Bronchial epithelial cell (primary cell): ENCODE measurements at places on chromosomes 6 and 20.

GRCh38 chr6:25735261-25735660 lies 19.3 kb upstream of the SLC17A4 start:
- DNase-seq, result no peak

- peak; percentile 31 for DNase-seq
These were observed 138.1 kb downstream of the ATXN1 start for GRCh38 chr6:16623029-16623653.

GRCh38 chr6:91482498-91482897 lies 895.6 kb upstream of the MAP3K7 start:
- DNase-seq, result no peak

DNA sequence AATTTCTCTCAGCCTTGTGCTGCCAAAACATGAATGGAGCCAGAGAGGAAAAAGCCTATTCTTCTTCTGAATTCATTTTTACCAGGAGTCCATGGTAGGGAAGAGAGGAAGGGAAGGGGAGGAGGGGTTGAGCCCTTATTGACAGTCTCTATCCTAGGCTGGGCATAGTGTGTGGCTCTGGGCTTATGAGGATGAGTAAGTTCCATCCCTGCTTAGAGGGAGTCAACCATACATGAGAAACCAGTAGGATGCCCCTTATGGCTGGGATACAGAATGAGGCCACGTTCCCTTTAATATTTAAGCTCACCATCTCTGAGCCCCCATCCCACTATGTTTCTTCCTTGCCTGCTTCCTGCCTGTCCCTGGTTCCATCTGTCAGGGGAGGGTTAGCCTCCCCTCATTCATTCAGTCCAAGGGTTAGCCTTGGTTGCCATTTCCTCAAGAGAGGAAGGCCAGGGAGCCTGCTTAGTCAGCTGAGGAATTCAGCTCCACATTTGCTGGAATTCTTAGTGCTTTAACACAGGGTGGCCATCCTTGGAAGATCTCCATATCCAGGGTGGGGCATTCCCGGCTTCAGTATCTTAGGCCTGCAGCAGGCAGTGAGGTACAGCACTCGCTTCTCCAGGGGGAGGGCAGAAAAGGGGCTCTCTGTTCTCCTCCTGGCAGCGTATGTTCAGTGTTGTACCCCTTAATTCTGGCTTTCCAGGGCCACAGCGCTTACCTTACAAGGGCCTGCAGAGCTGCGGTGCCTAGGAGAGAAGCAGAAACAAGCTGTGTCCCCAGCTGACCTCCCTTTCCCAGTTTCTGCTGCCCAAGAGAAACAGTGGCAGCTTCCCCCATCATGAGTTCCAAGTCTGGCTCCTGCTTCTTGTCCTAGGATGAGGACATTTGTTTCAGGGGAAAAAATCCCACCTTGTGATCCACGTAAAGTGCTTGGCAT lies 12.5 kb downstream of the SIRT5 start:
- no peak for DNase-seq

GRCh38 chr6:109236115-109237076 lies 141.1 kb downstream of the CEP57L1 start:
- no peak for DNase-seq

GRCh38 chr6:15499125-15499524 lies 163.7 kb downstream of the DTNBP1 start:
- no peak for DNase-seq

GRCh38 chr6:81987293-81987692 lies 234.8 kb upstream of the TENT5A start:
- DNase-seq, result no peak

- peak; percentile 59 for DNase-seq
These were observed 63.1 kb downstream of the TFAP2A start for GRCh38 chr6:10351791-10352190.

- peak; percentile 70 for DNase-seq
These were observed 704.4 kb upstream of the SLC35B3 start for GRCh38 chr6:9139746-9140145.

DNA sequence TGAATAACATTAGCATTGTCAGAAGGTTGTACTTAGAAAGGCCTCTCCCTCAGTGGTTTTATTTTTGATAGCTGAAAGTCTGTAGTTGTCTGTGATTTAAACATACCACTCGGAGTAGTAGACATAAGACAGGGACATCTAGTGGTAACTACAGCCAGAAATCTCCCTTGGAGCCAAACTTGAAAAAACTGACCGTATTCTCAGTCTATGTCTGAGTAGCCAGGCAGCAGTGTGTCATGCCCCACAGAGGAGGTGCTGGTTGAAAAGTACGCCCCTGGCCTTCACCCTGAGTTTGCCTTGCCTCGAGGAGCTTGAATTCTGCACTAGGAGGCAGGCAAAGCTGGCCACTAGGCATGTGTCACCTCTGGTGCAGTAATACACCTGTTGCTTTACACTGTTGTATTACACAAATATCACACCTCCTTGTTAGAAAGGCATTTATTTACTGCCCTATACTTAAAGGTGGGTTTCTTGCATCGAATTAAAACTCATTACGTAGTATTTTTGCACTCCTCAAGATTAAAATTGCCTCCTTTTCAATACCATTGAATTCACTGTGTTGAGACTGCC lies 20.8 kb downstream of the ZBTB2 start:
- DNase-seq, result peak; percentile 15

DNA sequence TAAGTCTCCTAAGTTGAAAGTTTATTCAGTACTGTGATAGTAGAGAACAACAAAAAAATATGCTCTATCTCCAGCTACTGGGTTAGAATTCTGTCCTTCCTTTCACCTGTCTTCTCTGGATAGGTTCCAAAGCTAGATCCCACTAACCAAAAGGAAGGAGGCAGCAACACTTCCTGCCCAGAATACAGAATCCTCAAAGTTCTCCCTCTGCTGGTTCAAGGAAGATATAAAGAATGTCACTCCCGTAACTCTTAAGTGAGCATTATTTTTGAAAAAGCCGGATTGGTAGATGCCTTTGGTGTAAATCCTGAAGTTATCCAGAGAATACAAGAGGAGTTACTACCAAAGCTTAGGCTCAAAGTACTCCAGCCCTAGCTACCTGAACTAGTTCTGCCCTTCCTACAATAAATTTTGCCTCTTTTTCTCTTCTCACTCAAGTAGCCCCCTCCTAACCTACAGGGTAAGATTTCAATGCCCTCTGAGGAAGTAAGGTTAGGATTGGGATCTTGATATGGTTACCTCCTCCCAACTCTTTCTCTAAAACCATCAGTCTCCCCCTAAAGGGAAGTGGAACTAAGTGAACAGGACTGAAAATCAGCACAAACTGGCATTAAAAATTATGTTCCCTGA lies 26.0 kb upstream of the CRIP3 start:
- peak; percentile 74 for DNase-seq

- DNase-seq, result no peak
These were observed 510.8 kb downstream of the PTPRT start for GRCh38 chr20:42678895-42679294.

DNA sequence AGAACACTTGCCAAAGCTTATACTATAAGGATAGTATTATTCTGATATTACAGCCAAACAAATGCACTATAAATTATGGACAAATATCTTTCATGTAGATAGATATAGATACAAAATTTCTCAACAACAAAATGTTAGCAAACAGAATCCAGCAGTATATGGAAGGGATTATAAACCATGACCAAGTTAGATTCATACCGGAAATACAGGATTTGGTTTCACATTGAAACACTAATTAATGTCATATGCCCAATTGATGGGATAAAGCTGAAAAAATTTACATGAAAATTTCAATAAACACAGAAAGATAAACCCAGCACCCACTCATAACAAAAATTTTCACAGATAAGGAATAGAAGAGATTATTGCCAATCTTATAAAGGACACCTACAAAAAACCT lies 770.3 kb upstream of the SLC35B3 start:
- no peak for DNase-seq

- DNase-seq, result peak; percentile 50
These were observed 44.2 kb downstream of the TBPL1 start for GRCh38 chr6:133997267-133997666.

GRCh38 chr6:104170401-104170800 lies 689.3 kb downstream of the HACE1 start:
- no peak for DNase-seq

DNA sequence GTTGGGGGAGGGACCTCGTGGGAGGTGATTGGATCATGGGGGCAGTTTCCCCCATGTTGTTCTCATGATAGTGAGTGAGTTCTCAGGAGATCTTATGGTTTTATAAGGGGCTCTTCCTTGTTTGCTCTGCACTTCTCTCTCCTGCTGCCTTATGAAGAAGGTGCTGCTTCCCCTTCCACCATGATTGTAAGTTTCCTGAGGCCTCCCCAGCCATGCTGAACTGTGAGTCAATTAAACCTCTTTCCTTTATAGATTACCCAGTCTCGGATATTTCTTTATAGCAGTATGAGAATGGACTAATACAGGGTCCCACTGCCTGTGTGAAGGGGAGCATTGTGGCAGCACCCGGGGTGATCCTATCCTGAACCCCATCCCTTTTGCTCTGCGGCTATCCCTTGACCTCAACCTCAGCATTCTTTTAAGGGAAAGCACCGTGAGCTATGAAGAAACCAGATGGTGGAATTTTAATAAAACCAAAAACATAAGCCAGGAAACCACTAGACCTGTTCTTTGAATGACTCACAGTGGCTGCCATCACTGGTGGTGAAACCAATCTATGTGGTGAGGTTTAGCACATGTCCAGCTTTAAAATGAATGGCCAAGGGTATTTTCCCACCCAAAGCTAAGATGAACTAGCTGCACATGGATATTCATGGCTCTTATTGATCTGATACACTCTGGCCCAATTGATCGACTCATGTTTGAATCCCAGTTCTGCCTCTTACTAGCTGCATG lies 62.2 kb downstream of the ZDHHC14 start:
- peak; percentile 35 for DNase-seq

GRCh38 chr6:154508573-154509375 lies 1.7 kb downstream of the CNKSR3 start:
- DNase-seq, result peak; percentile 72

DNA sequence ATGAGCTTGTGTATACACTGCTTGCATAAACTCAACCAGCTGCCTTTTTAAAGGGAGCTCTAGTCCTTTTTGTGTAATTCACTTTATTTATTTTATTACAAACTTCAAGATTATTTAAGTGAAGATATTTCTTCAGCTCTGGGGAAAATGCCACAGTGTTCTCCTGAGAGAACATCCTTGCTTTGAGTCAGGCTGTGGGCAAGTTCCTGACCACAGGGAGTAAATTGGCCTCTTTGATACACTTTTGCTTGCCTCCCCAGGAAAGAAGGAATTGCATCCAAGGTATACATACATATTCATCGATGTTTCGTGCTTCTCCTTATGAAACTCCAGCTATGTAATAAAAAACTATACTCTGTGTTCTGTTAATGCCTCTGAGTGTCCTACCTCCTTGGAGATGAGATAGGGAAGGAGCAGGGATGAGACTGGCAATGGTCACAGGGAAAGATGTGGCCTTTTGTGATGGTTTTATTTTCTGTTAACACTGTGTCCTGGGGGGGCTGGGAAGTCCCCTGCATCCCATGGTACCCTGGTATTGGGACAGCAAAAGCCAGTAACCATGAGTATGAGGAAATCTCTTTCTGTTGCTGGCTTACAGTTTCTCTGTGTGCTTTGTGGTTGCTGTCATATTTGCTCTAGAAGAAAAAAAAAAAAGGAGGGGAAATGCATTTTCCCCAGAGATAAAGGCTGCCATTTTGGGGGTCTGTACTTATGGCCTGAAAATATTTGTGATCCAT lies 15.3 kb downstream of the TNFAIP3 start:
- DNase-seq, result no peak

DNA sequence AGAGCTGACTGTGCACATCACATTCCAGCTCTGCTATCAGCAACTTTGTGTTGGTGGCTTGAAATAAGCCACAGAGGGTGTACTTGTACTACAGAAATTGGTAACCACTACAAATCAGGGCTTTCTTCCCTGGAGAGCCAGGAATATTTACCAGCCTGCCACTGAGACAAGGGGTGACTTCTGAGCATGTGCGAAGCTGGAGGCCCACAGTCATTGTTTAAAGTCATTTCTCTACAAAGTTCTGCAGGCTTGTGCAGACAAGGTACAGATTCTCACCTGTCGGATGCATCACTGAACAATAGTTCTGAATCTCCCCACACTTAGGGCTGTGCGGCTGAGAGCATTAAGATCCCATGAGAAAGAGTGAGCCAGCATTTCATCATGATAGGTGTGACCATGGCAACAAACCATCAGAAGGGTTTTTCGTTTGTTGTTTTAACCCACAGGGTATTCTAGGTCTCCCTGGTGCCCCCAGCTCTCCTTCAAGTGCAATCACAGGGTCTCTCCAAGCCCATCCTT lies 292.8 kb downstream of the CDC5L start:
- DNase-seq, result peak; percentile 94

GRCh38 chr6:4914420-4915159 lies 89.2 kb downstream of the RPP40 start:
- peak; percentile 15 for DNase-seq

DNA sequence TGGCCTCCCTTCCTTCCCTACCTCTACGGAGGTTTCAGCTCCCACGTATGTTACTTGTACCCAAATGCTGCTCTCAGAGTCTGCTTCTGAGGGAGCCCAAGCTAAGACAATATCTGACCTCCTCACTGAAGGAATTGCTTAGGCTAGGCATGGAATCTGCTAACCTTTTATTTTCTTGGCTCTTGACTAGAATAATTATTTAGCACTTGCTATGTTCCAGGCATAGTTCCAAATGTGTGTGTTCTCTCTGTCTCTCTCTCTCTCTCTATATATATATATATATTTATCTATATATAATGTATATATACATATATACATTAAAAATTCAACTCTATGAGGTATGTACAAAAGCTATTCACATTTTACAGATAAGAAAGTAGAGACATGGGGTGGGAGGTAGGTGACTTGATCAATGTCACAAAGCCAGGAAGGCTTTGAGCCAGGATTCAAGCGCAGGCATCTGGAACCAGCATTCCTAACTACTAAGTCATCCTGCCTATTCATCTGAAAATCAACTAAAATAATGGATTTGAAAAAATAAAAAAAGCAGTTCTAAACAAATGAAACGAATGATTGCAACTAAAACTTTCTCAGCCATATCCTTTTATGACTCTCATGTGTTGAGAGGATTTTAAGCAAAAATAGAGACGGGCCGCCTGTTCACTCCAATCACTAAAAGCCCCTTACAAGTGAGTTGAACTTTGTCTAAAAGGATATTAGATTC lies 189.7 kb upstream of the JAG1 start:
- DNase-seq, result peak; percentile 70

DNA sequence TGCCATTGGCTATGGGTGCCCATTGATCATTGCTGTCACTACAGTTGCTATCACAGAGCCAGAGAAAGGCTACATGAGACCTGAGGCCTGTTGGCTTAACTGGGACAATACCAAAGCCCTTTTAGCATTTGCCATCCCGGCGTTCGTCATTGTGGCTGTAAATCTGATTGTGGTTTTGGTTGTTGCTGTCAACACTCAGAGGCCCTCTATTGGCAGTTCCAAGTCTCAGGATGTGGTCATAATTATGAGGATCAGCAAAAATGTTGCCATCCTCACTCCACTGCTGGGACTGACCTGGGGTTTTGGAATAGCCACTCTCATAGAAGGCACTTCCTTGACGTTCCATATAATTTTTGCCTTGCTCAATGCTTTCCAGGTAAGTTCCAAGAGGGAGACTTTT lies 16.4 kb downstream of the ADGRF4 start:
- DNase-seq, result no peak

- DNase-seq, result no peak
These were observed 127.9 kb downstream of the PXDC1 start for GRCh38 chr6:3623451-3624249.
